IPS DF 19.7 (cell line): ENCODE measurements at places on chromosomes 11 and 22.

- DNase-seq = no peak
These were observed 46.6 kb downstream of the MTMR2 start for GRCh38 chr11:95877291-95877690.

DNA sequence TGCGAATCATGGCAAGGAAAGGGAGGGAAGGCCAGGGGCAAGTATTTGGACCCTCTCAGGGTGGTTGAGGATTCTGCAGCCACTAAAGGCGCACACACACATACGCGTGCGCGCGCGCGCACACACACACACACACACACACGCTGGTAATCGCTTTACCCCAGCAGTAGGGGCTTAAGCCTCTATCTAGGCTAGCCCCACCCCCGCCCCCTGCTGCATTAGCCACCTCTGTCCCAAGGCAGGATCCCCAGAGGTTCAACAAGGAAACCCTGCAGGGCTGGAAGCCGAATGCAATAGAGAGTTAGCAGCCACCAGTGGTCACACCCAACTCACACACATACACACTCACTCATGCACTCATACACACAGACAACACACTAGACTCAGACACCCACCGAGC, 28.6 kb upstream of the ELFN2 start:
- no peak for DNase-seq

DNA sequence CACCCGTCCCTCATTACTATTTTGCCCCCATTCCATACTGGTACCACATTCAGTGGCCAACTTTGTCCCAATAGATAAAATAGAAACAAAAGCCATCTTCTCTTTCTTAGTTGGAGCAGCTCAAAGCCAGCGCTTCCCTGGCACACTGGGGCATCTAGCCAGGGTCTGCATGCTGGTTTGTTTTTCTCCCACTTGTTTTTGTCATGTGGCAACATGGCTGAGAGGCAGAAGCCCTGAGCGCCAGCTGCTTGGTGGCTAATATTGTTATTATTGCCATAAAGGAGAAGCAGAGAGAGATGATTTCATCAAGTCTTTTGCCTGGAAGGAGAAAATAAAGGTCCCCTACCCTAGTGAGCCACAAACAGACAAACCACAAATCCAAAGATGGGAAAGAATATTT, 48.4 kb upstream of the CRTAM start:
- DNase-seq = no peak

DNA sequence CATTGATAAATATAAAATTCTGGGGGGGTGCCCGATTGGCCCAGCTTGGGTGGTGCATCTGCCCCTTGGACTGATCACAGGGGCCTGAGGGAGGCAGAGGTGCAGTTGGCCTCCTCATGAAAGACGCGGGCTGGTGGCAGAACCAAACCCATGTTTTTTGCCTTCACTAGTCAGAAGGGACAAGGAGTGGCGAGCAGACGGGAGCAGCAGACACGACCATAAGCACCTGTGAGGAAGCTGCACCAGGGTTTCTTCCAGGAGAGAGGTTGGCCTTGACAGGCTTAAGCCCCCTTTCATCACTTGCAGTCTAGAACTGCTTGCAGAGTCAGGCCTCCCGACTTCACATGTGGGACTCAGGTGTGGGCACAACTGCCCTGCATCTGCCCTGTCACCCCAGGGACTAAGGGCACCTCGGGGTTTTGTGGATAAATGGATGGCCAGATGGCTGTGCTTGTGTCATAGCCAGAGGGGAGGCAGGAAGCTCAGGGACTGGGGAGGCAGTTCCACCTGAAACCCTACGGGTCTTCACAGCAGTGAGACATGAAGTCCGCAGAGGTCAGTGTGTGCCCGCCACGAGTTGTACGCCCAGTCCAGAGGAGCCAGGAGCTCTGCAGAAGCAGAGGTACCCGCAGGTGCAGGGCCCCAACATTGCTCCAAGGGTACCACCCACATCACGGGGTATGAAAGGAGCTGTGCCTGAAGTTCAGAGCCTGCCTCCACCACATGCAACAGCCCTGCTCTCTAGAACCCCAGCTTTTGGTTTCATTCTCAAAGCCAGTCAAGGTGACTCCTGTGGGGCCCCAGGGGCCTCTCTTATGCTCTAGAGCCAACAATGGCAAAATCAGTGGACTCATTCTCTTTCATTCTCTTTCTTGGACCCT, 18.2 kb upstream of the SYT13 start:
- DNase-seq = no peak

DNA sequence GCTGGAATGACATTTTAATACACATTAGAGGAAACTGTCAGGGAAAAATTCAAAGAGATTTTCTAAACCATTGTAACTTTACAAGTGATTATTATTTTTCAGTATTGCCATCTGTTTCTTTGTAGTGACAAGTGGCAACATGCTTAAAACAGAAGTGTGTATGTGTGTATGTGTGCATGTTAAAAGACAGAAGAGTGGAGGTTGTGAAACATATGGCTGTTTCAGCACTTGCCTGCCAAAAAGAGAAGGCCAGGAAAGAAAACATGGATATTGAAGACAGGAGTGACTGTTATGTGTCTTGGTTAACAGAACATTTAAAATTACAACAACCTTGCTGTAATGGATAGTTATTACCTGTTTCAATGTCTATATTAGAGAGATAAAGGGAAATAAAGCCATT, 24.3 kb upstream of the VWA5A start:
- DNase-seq = no peak

DNA sequence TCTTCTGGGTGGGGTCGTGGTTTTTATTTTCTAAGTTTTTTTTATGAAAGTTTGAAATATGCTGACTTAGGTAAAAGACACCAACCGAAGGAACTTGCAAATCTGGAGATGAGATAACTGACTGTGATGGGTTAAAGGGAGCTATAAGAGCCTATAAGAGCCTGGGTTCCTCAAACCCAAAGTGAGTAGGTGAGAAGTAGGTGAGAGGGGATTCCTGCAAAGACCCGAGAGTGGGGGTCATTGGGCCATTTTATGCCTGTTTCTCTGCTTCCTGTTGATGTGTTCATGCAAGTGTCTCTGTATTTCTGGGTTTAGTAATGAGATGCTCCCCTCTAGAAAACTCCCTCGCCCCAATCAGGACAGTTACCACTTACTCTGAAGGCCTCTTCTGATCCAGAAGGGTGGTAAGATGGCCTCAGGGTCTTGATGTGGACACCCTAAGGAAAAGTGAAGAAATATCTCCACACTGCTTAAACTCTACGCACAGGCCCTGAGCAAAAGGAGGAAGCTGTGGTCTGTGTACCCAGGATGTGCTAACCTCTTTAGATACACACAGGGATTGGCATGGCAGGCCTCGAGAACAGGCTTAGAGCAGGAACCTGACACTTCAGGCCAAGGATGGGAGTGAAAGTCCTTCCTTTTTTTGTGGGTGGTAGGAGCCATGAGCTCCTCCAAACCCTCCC, 1.8 kb downstream of the FLI1 start:
- DNase-seq = no peak

GRCh38 chr11:134407321-134407828, 4.7 kb downstream of the B3GAT1 start:
- DNase-seq = no peak

DNA sequence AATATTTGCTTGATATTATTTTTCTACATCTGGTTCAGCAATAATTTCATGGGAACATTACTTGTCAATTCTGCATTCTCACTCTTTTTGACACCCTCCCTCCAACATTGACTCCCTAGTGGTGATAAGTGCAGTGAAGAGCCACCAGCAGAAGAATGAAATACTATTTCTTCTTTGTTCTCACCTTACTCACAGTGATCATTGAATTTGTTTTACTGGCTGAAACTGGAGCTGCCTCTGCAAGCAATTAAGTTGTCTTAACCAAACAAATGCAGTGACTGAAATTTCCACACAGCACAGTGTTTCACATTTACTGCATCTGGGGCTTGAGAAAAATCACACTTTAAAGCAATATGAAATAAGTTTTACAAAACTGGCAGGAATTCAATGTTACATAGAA, 189.8 kb downstream of the JRKL start:
- DNase-seq = no peak

DNA sequence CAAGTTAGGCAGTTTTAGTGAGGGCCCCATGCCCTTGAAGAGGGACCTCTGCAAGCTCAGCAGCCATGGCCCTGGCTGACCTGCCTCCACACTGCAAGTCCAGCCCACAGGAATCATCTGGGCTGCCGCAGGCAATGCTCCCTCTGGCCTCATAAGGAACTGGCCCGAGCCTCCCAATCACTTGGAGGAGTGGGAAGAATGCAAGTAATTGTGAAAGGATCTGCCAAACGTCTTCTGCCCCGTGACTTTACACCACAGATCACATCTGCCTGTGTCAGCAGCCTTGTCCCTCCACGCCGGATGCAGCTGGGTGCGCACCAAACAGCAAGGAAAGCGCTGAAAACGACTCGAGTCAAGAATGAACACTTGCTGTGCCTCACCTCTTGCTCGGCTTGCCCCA, 23.8 kb downstream of the OPCML start:
- DNase-seq = no peak

DNA sequence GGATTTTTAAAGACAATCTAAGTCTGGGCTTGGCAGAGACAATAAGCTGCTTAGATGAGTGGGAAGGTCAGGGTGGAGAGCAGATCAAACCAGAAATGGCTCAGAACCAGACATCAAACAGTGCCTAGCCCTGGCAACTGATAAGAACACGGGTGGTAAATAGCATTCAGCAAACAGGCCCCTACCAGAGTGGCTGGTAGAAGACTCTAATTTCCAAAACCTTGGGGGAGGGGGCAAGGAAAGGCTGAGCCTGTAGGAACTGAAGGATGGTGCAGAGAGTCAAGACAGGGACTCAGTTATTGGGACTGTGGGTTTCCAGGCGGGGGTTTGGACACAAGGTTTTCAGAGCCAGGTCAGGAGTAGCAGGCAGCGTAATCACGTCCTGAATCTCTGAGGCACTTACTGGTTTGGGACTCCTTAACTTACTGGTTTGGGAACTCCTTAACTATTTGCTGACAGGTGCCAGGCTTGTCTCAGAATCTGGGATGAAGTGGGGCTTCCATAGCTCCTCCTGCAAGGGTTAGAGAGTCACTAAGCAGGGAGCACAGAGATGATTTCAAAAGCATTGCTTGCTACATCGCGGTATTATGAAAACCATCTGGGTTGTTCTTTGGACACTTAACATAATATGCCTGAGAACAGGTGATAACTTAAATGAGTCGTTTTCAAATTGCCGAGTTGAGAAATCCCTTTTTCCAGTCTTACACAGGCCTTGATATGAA, 5.7 kb upstream of the ABTB2 start:
- no peak for DNase-seq

DNA sequence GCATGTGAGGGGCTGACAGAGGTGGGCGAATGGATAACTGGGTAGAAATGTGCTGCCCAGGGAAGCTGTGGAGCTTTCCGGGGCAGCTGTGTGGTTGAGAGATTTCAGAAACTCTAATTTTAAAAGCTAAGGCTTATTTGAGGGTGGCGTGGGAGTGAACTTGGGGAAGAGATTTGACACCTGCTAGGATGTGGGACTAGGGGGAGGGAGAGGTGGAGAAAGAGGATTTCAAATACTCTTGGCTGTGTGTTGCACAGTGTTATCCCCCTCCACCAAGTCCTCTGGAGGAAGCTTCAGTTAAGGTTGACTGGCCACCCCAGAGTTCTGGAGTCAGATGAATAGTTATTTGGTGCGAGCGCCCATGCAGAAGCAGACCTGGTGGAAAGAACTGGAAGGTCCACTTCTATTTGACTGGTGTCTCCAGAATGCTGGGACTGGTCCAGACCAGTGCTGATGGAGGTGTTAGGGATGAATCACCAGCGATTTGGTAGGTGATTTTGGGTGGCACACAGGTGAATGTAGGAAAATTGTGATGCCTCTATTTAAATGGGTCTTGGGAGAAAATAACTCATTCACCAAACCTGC, 72.8 kb upstream of the ALX4 start:
- no peak for DNase-seq

GRCh38 chr11:35746356-35747153, 84.0 kb downstream of the TRIM44 start:
- no peak for DNase-seq

- no peak for DNase-seq
These were observed 1.0 kb downstream of the PATL1 start for GRCh38 chr11:59667812-59668187.

DNA sequence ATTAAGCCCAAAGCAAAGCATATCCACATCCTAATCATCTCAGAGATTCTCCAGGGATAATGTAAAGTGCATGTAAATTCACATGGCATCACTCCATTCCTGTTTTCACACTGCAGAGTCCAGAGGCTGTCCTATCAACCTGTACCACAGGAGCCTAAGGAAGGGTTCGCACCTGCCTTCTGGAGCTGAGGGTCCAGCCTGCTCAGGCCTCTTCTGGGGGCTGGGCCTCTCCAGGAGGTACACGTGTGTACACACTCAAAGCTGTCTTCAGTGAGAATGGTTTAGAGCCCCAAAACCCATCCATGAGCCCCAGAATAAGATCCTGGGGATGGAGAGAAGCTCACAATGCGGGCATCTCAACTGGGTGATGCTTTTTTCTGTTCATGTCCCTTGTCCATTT, 23.9 kb downstream of the PI4KA start:
- DNase-seq = no peak

GRCh38 chr11:123381817-123382554, 48.1 kb upstream of the GRAMD1B start:
- no peak for DNase-seq

- DNase-seq = no peak
These were observed 328.3 kb downstream of the FAT3 start for GRCh38 chr11:92552942-92553341.

DNA sequence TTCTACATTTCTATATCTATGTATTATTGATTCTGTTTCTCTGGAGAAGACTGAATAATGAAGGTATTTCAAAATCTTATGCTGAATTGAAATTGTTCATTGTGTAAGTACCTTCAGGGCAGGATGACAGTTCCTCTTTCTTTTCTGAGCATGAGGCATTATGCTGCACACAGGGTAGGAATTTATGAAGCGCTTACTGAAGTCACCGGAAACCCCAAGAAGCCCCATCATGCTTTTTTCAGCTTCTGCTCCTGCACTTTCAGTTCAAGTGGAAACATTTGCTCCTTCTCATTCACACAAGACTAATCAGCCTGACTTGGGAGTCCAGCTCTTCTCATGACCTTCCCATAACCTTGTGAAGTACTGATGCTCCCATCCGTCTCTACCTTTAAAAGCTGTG, 314.7 kb upstream of the SORL1-AS1 start:
- no peak for DNase-seq

- DNase-seq = no peak
These were observed 850.5 kb downstream of the KCNA4 start for GRCh38 chr11:29166306-29166705.

- DNase-seq = no peak
These were observed 53.2 kb downstream of the GRIK4 start for GRCh38 chr11:120564573-120565311.

- DNase-seq = no peak
These were observed 1282.1 kb downstream of the TBC1D22A start for GRCh38 chr22:48044487-48045060.

- no peak for DNase-seq
These were observed 10.0 kb upstream of the RAB1B start for GRCh38 chr11:66258473-66258893.

GRCh38 chr11:61916737-61917333, 531 bp downstream of the RAB3IL1 start:
- no peak for DNase-seq

- no peak for DNase-seq
These were observed 29.7 kb upstream of the NDUFC2 start for GRCh38 chr11:78109081-78110015.

- DNase-seq = no peak
These were observed 19.4 kb upstream of the FBLN1 start for GRCh38 chr22:45483319-45483718.

- no peak for DNase-seq
These were observed 54.4 kb downstream of the RRAS2 start for GRCh38 chr11:14304601-14305000.

- DNase-seq = no peak
These were observed 74.7 kb downstream of the NARS2 start for GRCh38 chr11:78499971-78500370.
